ENCODE measurements at places on chromosomes 2 and 18.

- peak; percentile 3 for DNase-seq
Observed at GRCh38 chr18:55927831-55928230, 339.8 kb upstream of the TCF4 start.

DNA sequence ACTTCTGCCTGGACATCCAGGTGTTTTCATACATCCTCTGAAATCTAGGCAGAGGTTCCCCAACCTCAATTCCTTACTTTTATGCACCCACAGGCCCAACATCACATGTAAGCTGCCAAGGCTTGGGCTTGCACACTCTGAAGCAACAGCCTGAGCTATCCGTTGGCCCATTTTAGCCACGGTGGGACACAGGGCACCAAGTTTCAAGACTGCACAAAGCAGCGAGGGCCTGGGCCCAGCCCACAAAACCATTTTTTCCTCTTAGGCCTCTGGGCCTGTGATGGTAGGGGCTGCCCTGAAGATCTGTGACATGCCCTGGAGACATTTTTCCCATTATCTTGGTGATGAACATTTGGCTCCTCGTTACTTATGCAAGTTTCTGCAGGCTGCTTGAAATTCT lies 5.9 kb downstream of the C2orf69 start:
- DNase-seq, result no peak

DNA sequence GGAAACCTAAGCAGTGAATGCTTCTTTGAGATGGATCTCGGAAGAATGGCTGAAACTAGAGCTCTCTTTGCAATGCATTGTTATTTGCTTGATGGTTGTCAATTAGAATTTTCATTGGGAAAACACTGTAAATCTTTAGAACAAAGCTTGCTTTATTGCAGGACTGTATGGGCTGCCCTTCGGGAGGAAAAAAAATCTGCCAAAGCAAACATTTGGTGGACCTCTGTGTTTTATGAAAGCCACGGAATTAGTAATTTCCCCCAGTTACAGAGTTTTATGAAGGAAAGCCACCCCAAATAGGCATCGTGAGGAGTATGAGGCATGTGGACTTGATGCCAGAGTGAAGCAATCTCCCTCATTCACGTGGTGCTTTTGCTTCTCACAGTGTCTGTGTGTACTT lies 33.5 kb downstream of the RHBDD1 start:
- DNase-seq, result no peak

DNA sequence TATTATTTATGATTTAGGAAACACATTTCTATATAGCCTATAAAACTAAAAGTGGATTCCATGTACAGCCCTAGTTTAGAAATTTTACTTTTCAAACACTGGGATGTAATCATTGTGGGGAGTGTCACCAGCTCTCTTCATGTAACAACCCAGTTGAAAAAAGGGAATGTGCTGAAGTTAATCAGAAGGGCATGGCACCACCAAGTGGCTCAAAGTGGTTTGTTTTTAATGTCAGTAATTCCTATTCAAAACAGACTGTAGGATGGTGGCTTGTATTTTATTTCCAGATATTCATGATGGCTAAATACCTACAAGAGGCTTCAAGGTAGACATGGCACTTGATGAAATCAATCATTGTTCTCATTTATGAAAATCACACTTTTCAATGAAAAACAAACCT lies 58.1 kb upstream of the TMEM182 start:
- DNase-seq, result no peak

DNA sequence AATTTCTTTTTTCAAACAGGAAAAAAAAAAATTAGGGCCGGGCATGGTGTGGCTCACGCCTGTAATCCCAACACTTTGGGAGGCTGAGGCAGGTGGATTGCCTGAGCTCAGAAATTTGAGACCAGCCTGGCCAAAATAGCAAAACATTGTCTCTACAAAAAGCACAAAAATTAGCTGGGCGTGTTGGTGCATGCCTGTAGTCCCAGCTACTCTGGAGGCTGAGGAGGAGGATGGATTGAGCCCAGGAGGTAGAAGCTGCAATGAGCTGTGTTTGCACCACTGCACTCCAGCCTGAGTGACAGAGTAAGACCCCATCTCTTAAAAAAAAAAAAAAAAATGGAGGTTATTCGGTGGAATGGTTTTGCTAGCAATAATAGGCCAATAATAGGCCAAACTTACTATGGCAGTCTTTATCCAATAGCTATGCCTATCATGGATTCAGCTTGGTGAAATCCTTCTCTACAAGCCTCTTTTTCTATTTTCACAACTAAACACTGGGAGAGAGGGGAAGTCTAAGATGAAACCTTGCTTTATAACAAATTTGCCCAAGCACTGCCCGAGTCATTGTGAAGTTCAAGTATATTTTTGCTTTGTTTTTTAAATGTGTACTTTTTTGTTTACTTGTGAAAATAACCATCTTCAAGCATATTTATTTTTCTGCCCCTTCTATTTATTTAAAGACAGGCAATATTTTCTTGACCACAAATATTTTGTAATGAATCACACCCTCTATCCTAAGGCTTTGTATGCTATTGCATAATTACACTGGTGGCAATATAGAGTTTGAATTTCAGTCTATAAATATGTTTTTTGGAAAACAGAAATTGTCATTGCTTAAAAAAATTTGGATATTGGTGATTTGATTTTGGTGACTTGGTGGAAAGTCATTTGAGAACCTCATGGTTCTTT lies 20.0 kb upstream of the KYNU start:
- no peak for DNase-seq

- no peak for DNase-seq
Observed at GRCh38 chr18:44123743-44124142, 556.9 kb upstream of the SETBP1 start.

DNA sequence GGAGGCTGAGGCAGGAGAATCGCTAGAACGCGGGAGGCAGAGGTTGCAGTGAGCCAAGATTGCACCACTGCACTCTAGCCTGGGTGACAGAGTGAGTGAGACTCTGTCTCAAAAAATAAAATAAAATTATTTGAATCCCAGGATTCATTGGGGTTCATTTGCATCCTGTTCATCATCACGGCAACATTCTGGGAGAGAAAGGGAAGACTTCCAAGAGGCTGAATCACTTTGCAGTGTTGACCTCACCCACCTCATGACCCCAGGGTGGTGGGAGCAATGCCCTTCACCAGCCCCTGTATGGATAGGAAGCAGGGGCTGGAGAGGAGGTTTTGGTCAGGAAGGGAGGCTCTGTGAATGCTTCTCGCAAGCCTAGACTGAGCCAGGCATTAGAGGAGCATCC lies 195.6 kb downstream of the CTIF start:
- no peak for DNase-seq

GRCh38 chr2:182229297-182229696 lies 197.5 kb downstream of the PDE1A start:
- DNase-seq, result no peak

DNA sequence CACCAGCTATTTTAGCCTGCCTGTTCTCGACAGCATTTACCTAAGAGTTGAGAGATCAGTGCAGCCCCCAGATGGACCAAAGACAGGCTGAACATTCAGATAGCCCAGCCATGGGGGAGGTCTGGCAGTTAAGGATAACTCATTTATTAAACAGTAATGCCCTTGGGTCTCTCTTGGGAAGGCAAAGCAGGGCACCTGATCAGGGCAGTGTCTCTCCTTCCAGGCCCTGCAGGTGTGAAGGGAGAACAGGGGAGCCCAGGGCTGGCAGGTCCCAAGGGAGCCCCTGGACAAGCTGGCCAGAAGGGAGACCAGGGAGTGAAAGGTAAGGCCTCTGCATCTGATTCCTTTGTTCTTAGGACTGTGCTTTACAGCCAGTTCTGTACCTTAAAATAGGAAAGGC lies 49.6 kb downstream of the MARCO start:
- DNase-seq, result no peak

DNA sequence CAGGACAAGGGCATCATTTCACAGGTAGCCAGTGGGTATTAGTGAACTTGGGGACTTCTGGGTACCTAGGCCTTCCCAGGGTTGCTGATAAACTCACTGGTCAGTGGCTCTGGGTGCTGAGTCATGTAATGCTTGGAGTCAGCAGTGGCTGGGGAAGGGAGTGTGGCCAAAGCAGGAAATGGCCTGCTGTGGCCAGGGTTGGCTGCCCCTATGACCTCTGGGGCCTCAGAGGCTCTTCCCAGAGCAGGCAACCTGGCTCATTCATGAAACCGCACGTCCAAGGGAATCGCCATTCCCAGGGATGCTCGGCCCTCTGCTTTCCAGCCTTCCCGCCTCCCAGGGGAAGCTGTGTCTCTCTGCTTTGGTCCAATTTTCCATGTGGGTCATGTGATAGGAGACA lies 294.9 kb downstream of the DYSF start:
- DNase-seq, result no peak

DNA sequence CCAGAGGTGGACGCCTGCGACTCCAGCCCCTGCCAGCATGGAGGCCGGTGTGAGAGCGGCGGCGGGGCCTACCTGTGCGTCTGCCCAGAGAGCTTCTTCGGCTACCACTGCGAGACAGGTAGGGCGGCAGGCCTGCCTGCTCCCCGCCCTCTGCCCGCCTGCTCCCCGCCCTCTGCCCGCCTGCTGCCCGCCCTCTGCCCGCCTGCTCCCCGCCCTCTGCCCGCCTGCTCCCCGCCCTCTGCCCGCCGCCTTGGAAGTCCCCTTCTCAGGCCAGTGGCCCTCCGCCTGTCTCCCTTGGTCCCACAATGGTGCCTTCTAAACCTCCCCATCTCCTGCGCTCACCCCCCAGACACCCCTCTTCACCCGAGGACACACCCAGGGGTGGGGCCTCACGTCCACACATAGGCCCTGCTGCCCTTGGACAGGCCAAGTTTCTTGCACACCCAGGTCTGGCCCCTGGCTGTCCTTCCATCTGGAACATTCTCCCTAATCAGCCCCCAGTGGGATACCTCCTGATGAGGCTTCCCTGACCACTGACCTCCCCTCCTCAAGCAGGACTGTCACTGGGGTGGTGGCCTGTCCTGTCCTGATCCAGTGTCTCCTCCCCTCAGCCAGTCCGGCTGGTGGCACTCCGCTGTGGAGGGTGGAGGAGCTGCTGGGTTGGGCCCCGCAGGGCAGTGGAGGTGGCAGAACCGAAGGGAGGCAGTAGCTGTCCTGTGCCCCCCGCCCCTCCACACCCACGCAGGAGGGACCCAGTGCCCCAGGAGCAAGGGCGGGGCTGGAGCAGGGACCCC lies 37.9 kb downstream of the MTERF4 start:
- no peak for DNase-seq

- no peak for DNase-seq
Observed at GRCh38 chr2:208982831-208983230, 441.0 kb upstream of the MAP2 start.

- no peak for DNase-seq
Observed at GRCh38 chr2:235725016-235725489, 231.2 kb downstream of the AGAP1 start.

DNA sequence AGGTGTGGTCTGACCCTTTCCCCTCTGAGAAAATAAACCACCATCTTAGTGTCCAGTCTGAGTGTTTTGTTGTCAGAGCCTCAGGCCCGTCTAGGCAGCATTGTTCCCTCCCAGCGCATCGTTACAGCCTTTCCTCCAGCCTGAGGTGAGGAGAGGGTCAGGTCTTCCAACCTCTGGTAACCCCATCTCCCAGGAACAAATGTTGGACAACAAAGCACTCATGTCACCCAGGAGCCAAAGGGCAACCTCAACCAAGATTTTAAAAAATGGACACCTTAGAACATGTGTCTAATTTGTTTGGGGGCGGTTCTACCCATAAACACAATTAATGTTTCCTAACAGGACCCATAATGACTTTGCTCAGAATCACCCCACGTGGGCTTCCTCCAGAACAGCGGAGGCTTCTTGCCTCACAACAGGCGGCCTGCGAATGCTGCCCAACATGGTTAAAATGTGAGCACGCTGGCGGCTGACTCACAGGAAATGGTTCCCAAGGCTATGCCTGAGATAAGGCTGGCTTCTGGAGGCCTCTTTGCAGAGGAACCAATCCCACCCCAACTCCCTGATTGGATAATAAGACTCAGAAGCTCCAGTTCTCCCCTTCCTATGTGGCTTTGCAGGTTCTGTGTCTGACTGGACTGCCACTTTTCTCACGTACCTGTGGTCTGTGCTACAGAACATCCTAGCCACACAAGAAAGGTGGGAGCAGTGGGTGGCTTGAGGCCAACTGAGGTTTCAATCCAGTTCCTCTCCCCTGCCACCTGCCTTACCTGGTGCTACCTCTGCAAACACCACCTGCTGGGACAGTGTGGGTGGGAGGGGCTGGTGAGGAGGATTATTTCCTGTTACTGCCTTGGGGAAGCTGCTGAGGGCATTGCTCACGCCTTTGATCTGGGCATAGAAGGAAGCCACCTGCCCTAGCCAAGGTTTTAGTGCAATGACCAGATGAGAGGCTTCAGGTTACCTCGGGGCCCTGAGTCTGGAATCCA lies 108.8 kb downstream of the B3GNT2 start:
- peak; percentile 97 for DNase-seq

- no peak for DNase-seq
Observed at GRCh38 chr18:80009661-80010550, 21.5 kb upstream of the TXNL4A start.

GRCh38 chr2:42614838-42615237 lies 46.4 kb downstream of the MTA3 start:
- no peak for DNase-seq

DNA sequence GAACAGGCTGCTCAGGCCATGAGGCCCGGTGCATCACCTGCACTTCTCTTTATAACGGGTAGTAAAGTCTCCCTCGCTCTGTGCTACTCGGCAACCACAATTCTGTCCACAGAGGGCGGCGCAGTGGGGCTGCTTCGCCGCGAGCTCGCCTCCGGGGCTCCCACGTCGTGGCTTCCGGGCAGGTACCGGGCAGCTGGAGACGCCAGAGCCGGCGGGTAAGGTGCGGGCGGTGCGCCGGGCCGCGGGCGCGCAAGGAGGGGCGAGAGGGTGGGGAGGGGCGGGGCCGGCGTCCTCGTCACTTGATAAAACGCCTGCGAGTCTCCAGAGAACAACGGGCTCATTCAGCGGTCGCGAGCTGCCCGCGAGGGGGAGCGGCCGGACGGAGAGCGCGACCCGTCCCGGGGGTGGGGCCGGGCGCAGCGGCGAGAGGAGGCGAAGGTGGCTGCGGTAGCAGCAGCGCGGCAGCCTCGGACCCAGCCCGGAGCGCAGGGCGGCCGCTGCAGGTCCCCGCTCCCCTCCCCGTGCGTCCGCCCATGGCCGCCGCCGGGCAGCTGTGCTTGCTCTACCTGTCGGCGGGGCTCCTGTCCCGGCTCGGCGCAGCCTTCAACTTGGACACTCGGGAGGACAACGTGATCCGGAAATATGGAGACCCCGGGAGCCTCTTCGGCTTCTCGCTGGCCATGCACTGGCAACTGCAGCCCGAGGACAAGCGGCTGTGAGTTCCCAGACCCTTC lies at the start of gene ITGA6:
Gene ITGA6 (plus strand): TSS at position 331 of the 734 bp plus-strand sequence.
- no peak for DNase-seq

Data from GF-D8 (cell line).